ENCODE measurements at places on chromosomes 3 and 15.

DNA sequence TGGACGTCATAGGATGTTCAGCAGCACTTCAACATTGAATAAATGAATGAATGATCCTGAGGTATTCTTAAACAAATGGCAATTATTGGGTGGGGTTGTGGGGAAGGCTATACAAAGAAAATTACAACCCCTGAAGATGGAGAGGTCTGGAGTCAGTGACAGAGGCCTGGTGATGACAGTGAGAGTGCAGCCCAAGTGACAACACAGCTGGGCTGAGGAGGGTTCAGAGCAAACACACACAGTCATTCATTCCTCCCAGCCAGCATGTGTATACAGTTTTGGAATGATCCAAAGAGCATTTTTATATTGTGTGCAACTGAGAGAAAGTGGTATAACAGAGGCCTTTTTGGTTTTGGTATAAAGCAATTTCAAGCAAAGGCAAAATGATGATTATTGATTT, 148.1 kb downstream of the ANO10 start:
- DNase-seq, result no peak

DNA sequence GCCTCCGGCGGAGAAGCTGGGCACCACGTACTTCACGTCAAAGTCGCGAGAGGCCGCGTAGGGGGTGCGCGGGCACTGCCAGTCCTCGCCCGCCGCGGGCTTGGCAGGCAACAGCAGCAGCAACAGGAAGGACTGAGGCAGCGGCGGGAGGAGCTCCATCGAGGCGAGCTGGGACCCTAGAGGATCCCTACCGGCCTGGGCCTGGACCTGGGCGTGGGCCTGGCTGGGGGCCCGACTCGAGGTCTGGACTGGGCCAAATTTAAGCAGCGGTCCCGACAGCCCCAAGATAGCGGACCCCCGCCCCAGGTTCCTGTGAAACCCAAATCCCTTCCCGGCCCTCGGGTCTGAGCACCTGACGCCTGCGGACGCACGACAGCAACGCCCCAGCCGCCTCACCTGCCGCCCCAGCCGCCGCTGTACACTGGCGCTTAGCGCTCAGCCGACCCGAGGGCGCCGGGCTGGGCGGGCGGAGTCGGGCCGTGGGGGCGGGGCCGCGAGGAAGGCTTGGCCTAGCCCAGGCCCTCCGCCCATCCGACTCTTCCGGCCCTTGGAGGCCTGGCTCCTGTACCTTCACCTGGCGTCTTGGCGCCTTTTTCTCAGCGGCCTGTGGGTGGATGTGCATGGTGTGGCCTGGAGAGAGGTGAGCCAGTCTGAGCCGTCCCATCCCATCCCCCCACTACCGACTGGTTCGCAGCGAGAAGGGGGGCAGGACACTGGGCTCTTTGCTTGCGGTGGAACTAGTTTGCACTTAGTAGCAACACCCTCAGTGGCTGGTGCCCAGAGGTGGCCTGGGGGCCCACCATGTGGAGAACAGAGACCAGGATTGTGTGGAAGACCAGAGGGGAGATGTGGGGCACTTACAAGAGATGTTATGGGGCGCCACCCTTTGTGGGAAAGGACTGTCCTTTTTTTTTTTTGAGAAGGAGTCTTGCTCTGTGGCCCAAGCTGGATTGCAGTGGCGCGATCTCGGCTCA, at the start of gene MST1R:
Gene MST1R, minus strand, starts transcription at position 423 of the 974 bp plus-strand sequence. Its CDS starts 264 bp downstream, at position 159.
- peak; percentile 67 for DNase-seq

GRCh38 chr15:69090197-69090948, 70.1 kb upstream of the GLCE start:
- DNase-seq, result no peak

DNA sequence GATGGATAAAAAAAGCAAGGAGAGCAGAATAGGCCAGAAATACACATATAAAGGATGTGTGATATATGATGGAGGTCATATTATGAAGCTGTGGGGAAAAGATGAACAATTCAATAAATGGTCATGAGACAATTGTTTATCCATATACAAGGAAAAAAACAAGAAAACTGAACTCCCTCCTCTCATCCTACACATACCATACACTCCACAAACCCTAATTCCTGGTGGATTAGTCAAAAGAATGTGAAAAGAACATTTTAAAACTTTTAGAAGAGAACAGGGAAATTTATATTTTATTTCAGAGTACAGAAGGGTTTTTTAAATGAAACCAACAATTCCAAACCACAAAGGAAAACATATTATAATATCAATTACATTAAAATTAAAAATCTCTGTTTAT, 34.5 kb upstream of the NR2E3 start:
- DNase-seq, result no peak

DNA sequence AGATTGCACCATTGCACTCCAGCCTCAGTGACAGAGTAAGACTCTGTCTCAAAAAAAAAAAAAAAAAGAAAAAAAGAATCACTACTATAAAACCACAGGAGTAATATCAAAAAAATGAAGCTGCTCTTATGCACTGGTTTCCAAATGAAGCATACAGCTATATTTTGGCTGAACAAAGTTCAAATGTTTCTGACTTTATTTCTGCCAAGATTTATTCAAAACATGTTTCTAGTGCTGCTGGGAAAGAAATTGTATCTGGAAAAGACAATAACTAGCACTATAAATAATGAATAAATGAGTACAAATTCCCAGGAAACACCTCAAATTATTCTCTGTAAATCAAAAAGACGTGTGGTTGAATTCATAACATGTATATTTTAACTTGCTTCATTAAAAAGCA, 102.5 kb upstream of the MME start:
- no peak for DNase-seq

DNA sequence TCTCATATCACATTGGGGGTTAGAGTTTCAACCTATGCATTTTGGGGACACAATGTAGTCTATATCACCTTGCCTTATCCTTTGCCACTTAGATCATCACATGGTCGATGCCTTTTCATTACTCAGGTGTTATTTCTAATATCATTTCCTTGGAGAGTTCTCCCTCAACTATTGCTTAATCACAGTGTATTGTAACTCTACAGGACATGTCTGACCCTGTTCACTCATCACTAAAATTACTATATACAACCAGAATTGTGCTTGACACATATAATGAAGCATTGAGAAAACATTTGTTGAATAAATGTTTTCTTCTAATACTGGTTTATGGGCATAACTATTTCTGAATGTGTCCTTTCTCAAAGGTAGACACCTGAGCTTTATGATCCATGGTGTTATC, 207.4 kb downstream of the EPHA6 start:
- no peak for DNase-seq

DNA sequence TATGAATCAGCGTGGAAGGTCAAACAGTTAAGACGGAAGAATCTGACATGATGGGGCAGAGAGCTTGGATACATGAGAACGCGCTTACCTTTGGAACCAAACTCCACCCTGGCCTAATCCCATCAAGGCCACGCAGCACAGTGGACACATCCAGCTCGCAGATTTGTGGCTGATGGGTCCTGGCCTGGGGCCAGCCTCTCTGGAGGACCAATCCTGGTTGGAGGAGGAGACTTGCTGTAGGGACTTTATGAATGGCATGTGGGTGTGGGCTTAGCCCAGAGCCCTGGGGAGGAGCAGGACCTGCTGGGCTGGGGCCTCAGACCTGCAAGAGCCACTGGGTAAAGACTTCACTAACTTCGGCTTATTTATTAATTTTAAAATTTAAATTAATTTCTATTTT, 73.4 kb upstream of the ANKRD34C start:
- DNase-seq, result no peak

DNA sequence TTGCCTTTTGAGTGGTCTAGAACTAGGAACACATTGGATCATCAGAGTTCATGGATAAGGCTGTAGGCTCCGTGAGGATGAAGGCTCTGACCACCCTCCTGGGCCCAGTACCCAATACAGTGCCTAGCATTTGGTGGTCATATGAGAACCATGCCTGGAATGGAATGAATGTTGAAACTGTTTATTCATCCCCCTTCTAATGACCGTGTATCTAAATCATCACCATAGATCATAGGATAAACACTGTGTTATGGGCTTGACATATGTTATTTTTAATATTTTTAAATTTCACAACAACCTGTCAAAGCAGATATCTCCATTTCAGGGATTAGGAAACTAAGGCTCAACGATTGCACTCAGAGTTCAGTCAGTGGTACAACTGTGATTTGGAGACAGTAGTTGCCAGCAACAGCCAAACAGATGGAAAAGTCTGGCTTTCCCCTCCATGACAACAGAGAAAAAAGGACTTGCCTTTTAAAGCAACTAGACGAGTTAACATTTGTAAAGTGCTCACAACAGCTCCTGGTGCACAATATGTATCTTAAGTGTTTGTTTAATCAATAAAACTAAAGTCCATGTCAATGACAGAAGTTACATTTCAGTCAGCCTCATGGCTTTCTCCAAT, 89.6 kb downstream of the TMEM266 start:
- no peak for DNase-seq

DNA sequence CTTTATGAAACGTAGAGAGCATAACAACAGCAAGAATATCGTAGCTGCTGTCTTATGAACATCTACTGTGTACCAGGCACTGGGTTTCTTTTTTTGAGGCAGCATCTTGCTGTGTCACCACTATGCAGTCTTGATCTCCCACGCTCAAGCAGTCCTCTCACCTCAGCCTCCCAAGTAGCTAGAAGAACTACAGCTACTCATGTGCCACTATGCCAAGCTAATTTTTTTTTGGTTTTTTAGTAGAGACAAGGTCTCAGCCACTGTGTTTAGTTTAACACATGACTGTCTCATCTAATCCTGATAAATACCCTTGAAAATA, 129.9 kb downstream of the VGLL4 start:
- DNase-seq, result no peak

DNA sequence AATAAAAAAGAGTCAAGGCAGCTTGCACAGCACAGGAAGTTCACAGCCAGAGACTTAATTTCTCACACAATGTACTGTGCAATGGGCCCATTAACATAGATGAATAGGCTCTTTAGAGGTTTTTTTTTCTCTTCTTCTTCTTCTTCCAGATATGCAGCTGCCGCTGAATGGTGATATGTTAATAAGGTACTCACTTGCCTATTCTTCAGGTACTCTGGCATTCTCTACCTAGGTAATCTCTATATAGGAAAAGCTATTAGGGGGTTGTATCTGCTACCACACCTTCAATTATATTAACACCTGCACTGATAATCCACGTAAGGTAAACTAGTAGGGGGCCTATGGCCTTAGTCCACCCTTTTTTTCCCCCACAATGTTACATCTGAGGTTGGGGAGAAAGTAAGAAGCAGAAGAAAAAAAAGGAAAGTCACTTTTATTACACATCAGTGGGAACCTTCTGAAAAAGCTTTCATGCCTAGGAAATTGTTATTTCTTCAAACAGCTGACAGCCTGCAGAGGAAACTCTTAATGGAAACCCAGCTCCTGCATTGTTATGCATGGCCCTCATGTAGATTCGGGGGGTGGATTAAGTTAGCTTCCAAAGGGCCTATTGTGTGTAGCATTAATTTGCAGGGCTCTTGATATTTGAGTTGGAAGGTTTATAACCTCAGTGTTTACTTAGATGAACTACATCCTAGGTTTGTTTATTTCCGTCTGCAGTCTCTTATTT, 525.5 kb downstream of the ZIC1 start:
- DNase-seq, result no peak

GRCh38 chr15:69762373-69763148, 309.9 kb downstream of the RPLP1 start:
- peak; percentile 49 for DNase-seq

DNA sequence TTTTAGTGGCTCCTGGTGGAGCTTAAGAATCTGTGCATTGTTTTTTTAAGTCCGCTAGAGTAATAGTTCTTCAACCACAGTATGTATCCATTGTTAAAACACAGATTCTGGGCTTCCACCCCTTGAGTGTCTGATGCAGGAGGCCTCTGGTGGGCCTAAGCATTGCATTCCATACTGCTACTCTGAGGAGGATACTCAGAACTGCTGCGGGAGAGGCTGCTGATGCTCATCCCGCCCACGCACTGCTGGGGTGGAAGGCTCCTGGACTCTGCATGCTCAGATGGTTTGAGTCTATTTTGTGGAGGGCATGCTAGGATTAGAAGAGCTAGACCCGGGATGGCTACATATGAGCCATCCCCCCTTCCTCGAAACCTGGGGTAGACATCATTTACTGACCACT, 74.4 kb downstream of the THSD4 start:
- DNase-seq, result no peak

- DNase-seq, result no peak
Measured at GRCh38 chr3:148329481-148330235, 368.0 kb upstream of the AGTR1 start.

- DNase-seq, result no peak
Measured at GRCh38 chr3:46962990-46963389, 13.6 kb downstream of the CCDC12 start.

DNA sequence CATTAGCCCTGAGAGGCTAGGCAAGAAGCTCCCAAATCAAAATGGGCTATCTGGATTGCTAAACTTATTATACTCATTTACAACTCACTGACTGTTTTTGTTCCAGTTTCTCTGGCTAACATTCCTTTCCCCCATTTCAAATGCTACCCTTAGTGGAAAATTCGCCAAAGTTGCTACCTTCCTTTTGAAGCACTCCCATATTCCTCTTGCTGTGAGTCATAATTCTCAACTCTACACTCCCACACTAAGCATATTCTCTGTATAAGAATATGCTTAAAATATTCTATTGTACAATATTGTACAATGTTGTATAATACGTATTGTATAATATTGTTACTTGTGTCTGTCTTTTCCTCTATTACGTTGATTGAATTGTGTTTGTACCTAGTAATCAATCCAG, 398.6 kb downstream of the PYDC2 start:
- no peak for DNase-seq

DNA sequence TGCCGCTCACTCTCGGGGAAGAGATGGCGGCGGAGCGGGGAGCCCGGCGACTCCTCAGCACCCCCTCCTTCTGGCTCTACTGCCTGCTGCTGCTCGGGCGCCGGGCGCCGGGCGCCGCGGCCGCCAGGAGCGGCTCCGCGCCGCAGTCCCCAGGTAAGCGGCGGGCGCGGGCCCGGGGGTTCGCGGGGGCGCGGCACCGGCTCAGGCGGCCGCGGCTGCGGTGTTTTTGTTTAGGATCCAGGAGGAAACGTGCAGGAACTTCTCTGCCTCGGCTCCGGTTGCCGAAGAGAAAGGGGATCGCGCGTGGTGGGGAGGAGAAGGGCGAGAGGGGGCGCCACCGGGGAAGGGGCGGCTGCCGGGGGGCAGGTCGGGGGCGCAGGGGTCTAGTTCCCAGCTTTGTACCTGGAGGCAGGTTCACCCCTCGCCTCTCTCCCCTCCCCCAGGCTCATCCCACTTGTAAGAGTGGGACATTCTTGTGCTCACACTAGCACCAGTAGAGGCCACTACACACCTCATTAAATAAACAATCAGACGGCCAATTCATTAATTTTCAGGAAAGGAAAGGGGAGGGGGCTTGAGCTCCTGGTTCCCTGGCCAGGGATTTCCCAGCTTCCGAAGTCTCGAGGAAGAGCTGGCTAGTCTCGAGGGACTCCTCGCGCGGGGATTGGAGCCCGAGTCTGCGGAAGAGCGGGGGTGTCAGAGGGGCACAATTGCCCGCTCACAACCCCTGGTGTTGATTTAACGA, 562 bp downstream of the NEO1 start:
- DNase-seq, result no peak

GRCh38 chr15:62578546-62578945, 413.5 kb upstream of the C2CD4B start:
- DNase-seq, result no peak

Measured in NCI-H187 treated with DMSO at 0.1 percent for 48 hours (cell line).